ENCODE measurements at places on chromosomes 16 and 17.

- no peak for DNase-seq
Observed at GRCh38 chr17:49903523-49903922, 55.7 kb upstream of the TAC4 start.

DNA sequence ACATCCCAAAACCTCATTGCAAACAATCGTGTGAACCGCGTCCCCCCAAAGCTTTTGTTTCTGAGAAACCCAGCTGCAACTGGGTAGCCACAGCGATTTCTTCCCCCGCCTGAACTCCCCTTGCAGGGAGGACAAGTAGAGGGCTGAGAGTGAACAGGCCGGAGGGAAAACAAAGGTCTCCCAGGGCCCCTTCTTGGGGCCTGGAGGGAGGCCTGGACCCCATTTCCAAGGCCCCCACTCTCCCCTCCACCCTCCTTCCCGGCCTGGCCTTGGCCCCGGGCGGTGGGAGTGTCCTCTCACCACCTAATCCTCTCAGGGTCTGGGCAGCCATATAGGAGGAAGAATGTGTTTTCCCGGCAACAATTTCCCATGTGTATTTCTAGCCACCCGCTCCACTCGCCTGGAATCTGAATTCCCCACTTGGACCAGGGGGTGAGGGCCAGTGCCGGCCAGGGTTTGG lies 2.6 kb downstream of the GLIS2 start:
- no peak for DNase-seq

DNA sequence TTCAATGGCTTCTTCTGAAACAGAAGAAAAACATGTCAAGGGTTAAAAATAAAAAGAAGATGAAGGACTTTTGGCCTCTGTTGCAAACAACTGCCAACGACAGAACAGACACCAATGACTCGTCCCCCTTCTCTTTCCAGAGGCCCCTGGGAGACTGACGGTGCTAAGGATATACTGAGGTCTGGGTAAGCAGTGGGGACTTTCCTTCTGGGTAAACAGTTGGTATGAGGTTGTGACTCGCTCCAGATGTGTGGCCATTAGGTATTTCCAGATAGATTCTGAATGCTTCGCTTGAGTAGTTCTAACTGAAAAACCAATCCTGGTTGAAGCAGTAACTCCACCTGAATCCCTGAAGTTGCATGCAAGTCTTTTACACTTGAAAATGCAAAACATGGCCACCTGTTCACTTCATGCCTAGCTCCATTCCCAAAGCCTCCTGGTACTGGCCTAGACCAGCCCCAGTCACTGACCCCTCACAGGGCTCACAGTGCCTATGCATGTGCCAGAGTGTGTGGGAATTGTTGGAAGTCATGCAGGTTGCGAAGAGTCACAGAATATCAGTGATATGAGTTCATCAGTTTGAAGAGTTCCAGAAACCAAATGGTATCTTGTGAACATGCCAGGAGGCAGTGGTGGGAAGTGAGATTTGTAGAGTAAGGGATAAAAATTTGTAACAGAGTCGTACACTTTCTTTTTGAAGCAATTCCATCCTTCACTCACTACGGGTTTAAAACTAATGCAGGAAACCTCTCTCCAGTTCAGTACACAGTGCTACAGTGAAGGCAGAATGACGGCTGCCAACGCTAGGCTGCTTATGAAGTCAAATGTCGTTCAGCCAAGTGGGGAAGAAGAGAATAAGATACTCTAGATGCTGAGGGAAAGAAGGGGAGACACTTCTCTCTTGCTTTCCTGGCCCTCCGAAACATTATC lies 217.8 kb downstream of the ZFHX3 start:
- DNase-seq: no peak

DNA sequence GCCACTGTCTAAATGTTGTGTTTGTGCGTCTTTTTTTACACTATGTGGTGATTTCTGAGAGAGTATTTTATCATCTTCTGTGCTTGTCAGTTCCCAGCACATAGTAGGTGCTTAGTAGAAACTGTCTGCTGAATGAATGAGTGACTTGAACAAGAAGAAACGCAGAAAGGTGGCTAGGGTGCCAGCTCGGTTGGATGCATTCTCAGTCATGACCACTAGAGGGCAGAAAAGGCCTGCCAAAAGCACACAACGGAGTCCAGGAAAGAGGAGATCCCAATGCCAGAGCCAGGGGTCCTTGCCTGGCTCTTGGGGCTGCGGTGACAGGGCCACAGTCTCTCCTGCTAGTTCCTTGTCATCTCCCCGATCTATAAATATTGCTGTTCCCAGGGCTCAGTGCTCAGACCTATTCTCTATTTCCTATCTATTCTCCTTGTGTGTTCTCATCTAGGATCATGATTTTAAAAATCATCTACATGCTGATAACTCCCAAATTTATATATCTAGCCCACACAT lies 57.3 kb upstream of the CCL1 start:
- peak; percentile 54 for DNase-seq

DNA sequence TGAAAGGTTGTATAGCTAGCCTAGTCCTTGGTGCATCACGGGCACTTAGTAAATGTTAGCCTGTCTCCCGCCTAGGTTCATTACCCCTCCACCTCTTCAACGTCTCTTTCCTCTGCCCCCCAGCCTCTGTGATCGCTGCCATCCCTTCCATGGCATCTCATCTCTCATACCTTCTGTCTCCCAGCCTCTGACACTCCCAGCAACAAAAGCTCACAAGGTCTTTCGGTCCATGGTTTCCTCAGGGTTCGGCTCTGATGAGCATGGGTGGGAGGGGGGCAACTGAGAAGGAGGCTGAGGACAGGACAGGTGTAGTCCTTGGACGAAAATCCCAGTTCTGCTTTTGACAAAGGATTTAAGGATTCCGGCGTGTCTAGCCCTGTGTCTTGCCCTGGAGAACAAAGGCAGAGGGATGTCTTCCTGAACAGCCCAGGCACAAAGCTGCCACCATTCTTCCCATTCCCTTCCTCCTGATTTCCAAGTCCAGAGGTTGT lies 16.7 kb downstream of the CCR7 start:
- no peak for DNase-seq

GRCh38 chr17:37365589-37365988 lies 10.2 kb upstream of the C17orf78 start:
- DNase-seq: no peak

GRCh38 chr17:28643983-28644786 lies 773 bp downstream of the BLTP2 start:
- DNase-seq: no peak
